Body of pancreas (tissue), 4 donors: ENCODE measurements at places on chromosomes 6 and 20. TPM values are rescaled to one million over a fixed set of nuclear protein-coding genes. Genes with fewer than 3 reads are reported as not detected.

Gene PLCB1
- 32.9 TPM for total RNA-seq

Gene SLC26A8
- total RNA-seq, result not detected

- no peak overlapping the region for H3K4me3 ChIP-seq
- no peak for DNase-seq
- H3K27me3 ChIP-seq, result no peaks in the 10 kb centered on the region
- H3K36me3 ChIP-seq, result no peaks in the 10 kb centered on the region
- H3K4me1 ChIP-seq, result no peaks in the 10 kb centered on the region
Measured at GRCh38 chr6:106254636-106255035, 70.9 kb downstream of the ATG5 start.

GRCh38 chr6:160102399-160102798, 19.2 kb upstream of the SLC22A1 start:
- no peak overlapping the region for H3K4me3 ChIP-seq
- H3K36me3 ChIP-seq, result no peaks in the 10 kb centered on the region
- DNase-seq, result no peak
- no peaks in the 10 kb centered on the region for H3K4me1 ChIP-seq
- no peak overlapping the region for H3K27ac ChIP-seq

GRCh38 chr6:74277777-74278186, 581.8 kb downstream of the CD109 start:
- H3K4me1 ChIP-seq, result no peaks in the 10 kb centered on the region
- DNase-seq, result no peak
- no peak overlapping the region for H3K4me3 ChIP-seq

DNA sequence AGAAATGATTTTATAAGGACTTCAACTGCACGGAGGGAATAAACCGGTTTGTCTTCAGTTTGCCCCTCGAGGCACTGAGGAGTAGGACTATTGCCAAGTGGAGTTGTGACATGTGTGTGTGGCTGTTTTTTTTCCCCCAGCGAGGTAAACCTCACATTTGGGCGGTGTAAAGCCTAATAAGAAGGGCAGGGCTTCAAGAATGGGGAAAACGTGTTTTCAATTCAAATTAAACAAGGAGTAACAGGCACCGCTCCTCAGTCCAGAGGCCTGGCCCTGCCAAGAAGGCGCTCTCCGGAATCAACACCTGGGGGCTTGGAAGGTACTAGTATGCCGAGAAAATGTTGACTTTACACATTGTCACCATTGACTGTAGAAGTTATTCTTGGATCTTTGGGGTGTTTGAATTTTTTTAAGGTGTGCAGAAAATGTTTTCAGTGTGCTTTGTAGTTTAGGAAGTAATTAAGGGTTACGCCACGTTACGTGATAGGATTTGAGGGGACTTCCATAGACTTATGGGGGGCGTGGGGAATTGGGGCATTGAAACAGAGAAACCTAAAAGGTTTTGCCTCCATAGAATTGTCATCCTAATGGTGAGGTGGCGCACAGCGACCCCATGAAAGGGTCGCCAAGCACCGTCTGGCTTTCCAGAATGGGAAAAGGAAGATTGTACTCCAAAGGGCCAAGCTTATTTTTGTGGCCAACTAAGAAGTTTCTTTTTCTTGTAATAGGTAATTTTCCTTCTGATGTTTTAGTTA, 791 bp downstream of the ADGRG6 start:
- H3K27ac ChIP-seq, result no peak overlapping the region
- H3K4me1 ChIP-seq, result peaks cover 9% of the 10 kb centered on the region
- H3K36me3 ChIP-seq, result no peaks in the 10 kb centered on the region
- H3K4me3 ChIP-seq, result peak overlapping the region; percentile 66

- no peaks in the 10 kb centered on the region for H3K4me1 ChIP-seq
- no peak for DNase-seq
- no peaks in the 10 kb centered on the region for H3K27me3 ChIP-seq
- no peaks in the 10 kb centered on the region for H3K36me3 ChIP-seq
Measured at GRCh38 chr6:54157405-54157804, 46.2 kb downstream of the MLIP start.

GRCh38 chr20:25282034-25282781, 34.3 kb downstream of the PYGB start:
- peak; percentile 4 for DNase-seq
- H3K36me3 ChIP-seq, result peaks cover 6% of the 10 kb centered on the region
- no peaks in the 10 kb centered on the region for H3K27me3 ChIP-seq
- no peak overlapping the region for H3K27ac ChIP-seq
- no peak overlapping the region for H3K4me3 ChIP-seq
- peaks cover 8% of the 10 kb centered on the region for H3K4me1 ChIP-seq

DNA sequence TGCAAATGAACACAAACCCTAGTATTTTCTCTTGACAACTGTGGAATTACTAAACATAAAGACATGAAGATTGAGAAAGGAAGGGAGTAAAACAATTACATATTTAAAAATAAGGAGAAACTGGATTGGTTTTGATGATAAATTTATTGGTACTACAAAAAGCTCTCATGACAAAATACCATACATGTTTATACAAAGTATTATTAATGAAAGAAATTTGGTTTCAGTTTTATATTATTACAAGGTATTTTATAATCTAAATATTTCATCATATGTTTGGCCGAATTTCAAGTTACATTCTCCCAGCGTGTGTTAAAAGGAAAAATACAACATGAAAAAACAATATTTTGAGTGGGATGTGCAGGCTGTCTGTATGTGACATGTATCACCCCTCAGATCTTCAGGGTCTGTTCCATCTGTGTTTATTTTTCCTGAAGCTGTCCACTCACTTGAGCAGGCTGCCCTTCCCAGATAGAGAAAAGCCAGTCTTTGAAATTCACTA, 568.4 kb downstream of the NKAIN2 start:
- no peaks in the 10 kb centered on the region for H3K27me3 ChIP-seq
- H3K27ac ChIP-seq, result no peak overlapping the region
- DNase-seq, result no peak
- no peak overlapping the region for H3K4me3 ChIP-seq
- no peaks in the 10 kb centered on the region for H3K4me1 ChIP-seq

DNA sequence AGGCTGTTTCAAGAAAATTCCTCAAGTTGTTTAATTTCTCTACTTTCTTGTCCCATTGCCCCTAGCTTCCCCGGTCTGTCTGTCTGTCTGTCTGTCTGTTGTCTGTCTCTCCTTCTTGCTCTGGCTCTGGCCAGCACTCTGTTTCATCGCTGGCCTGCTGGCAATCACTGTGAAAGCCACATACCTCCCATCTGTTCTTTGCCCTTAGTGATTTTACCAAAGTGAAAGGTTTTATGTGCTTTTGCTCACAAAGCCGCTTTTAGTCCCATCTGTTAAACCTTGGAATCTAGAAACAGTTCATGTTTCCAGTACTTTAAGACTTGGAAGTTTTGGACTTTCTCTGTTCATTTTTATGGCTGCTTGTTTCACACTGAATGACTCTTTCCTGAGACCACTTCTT, 87.8 kb upstream of the EXOC2 start:
- H3K27me3 ChIP-seq, result no peaks in the 10 kb centered on the region
- no peaks in the 10 kb centered on the region for H3K36me3 ChIP-seq
- no peak overlapping the region for H3K27ac ChIP-seq
- DNase-seq, result no peak
- no peak overlapping the region for H3K4me3 ChIP-seq

DNA sequence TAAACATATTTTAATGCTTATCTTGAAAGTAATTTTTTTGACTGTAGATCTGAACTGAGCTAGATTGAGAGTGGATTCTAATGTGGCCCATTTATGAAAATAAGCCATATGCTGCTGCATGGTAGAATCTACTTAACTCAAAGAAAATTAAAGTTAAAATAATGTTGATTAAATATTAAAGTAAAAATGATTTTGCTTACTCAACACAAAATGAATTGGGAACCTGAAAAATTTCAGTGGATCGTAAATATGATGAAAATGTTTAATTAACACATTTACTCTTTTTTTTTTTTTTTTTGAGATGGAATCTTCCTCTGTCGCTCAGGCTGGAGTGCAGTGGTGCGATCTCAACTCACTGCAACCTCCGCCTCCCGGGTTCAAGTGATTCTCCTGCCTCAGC, 144.5 kb upstream of the HMGN3 start:
- no peak overlapping the region for H3K27ac ChIP-seq
- no peaks in the 10 kb centered on the region for H3K36me3 ChIP-seq
- DNase-seq, result no peak
- no peak overlapping the region for H3K4me3 ChIP-seq
- no peaks in the 10 kb centered on the region for H3K27me3 ChIP-seq
- H3K4me1 ChIP-seq, result no peaks in the 10 kb centered on the region

GRCh38 chr20:39909447-39909846, 779.6 kb downstream of the MAFB start:
- H3K27me3 ChIP-seq, result no peaks in the 10 kb centered on the region
- no peak overlapping the region for H3K4me3 ChIP-seq
- H3K36me3 ChIP-seq, result no peaks in the 10 kb centered on the region
- no peak for DNase-seq
- H3K4me1 ChIP-seq, result peaks cover 7% of the 10 kb centered on the region
